Hematopoietic multipotent progenitor cell treated with erythropoietin and hydrocortisone succinate and interleukin-3 and kit ligand, for 17 days (in vitro differentiated cells): ENCODE measurements at places on chromosomes 7 and 10.

DNA sequence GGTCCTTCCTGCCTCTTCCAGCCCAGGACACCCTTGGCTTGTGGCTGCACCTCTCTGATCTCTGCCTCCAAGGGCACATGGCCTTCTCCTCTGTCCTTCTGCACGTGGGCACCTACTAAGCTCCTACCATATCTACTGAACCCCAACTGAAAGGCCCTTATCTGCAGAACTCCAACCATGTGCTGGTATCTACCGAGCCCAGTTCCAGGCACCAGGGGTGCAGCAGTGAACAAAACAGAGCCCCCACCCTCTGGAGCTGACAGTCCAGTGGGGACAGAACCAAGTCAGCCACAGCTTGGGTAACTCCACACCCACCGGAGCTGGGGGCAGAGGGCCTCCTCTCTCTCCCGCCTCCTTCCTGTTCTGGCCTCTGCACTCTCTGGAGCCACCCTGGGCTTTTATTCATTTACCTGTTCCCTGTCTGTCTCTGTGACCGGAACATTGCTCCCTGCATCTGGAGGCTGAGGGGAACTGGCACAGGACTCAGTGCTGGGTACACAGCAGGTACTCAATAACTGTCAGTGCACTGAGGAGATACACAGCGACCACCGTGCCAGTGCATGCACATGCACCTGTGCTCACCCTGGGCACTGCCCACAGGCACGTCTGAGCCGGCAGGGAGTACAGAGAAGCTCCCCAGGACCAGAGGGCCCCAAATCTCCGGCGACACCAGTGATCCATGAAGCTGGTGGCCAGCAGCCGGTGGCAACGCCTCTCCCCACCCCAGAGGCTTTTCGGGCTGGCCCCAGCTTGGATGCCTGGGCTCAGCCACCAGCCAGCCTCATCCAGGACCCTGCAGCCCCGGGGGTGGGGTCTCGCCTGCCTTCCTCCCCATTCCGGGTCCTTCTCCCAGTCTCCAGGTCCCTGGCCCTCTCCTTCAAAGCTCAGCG, 2.0 kb downstream of the MICALL2 start:
- DNase-seq: peak; percentile 74

GRCh38 chr7:105816266-105816843, 60.0 kb downstream of the ATXN7L1 start:
- DNase-seq: no peak

DNA sequence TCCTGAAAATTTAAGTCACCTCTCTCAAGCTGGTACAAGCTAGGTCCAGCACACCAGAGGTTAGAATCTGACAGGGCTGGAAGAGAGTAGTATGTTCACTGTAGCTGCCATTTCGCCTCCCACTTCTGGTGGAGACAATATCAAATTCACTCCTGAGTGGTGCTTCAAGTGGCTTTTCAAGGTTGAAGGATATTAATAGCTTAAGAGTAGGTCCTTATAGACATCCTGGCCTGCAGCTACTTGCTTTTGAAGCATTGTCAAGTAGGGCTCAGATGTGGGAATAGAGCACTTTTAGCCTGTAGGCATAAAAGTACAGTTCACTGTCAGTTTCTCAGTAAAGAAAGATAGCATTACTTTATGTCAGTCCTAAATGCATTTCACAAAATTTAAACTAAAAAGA, 270.5 kb upstream of the PLPP4 start:
- DNase-seq: no peak

- no peak for DNase-seq
Observed at GRCh38 chr7:80420876-80421275, 91.0 kb downstream of the GNAT3 start.

- no peak for DNase-seq
Observed at GRCh38 chr7:72182036-72182435, 230.1 kb downstream of the CALN1 start.

DNA sequence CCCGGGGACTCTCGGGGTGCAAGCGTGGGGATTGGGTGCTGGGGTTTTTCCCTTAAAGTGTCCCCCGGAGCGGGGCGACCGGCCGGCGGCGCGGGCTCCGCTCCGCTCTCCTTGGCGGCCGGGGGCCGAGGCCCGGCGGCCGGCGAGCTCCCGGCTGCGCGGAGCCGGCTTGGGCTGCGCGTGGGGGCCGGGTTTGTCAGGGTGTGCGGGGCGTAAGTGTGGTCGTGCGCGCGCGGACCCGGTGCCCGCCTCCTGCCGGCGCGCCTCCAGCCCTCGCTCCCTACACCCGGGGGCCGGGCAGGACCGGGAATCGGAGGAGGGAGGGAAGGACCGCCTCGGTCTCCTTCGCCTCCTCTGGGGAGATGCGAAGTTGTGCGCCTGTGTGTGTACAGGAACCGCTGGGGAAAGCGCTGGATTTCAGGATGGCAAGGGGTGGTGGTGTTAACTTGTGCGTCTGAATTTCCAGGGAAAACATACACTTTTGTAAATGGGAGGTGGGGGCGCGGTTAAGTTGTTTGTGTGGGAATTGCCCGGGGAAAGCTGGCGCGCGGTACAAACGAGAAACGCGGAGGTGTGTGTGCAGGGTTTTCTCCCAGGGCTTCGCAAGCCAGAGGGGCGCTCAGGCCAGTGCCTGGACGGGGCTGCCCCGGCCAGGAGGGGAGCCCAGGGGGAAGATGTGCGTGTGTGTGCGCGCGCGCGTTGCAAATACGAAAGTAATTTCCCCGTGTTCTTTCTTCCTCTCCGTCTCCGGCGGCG, 737 bp downstream of the ZMIZ1 start:
- DNase-seq: peak; percentile 35

GRCh38 chr7:150322833-150323681, at the start of the genes ACTR3C and LRRC61:
Gene ACTR3C (minus strand): TSS chr7:150323545. CDS start chr7:150295296, 28,249 bp downstream.
Gene LRRC61 (plus strand): TSS chr7:150323355. CDS start chr7:150336862, 13,507 bp downstream.
- no peak for DNase-seq

- no peak for DNase-seq
Observed at GRCh38 chr7:34354011-34354410, 304.0 kb upstream of the NPSR1 start.

- no peak for DNase-seq
Observed at GRCh38 chr7:46450886-46451285, 529.8 kb upstream of the IGFBP3 start.

- DNase-seq: no peak
Observed at GRCh38 chr10:106111246-106111645, 1053.3 kb downstream of the SORCS1 start.

GRCh38 chr10:50988792-50989191, 85.5 kb upstream of the PRKG1 start:
- DNase-seq: no peak

GRCh38 chr10:131920151-131920550, 19.3 kb downstream of the PPP2R2D start:
- DNase-seq: no peak
